Activated T-cell treated with anti-CD3 and anti-CD28 coated beads, Interleukin-2, amount 50 U/mL, for 48 hours (primary cell): ENCODE measurements at places on chromosomes 12 and 14.

GRCh38 chr14:101449114-101449513 is 112.2 kb upstream of the DIO3 start:
- no peak for DNase-seq

GRCh38 chr12:47825173-47825639 is 5.5 kb upstream of the HDAC7 start:
- DNase-seq = no peak

- no peak for DNase-seq
Observed at GRCh38 chr12:106918746-106919145, 37.0 kb upstream of the TMEM263 start.

GRCh38 chr14:55577229-55577628 is 2.8 kb upstream of the KTN1 start:
- no peak for DNase-seq

DNA sequence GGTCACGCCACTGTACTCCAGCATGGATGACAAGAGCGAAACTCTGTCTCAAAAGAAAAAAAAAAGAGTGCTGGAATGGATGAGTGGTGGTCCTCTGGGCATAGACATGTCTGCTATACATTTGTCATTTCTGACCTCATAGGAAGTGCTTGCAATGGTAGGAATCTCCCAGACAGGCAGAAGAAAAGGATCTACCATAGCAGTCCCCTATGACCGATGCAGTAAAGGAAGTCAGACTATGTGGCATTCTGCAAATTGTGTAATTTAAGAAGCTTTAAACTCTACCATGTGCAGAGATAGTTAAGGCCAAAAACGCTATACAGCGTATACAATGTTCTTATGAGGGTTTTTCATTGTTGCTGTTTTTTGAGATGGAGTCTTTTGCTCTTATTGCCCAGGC is 24.7 kb upstream of the RAP1B start:
- DNase-seq = no peak

- DNase-seq = no peak
Observed at GRCh38 chr14:55747186-55747585, 167.2 kb downstream of the KTN1 start.

DNA sequence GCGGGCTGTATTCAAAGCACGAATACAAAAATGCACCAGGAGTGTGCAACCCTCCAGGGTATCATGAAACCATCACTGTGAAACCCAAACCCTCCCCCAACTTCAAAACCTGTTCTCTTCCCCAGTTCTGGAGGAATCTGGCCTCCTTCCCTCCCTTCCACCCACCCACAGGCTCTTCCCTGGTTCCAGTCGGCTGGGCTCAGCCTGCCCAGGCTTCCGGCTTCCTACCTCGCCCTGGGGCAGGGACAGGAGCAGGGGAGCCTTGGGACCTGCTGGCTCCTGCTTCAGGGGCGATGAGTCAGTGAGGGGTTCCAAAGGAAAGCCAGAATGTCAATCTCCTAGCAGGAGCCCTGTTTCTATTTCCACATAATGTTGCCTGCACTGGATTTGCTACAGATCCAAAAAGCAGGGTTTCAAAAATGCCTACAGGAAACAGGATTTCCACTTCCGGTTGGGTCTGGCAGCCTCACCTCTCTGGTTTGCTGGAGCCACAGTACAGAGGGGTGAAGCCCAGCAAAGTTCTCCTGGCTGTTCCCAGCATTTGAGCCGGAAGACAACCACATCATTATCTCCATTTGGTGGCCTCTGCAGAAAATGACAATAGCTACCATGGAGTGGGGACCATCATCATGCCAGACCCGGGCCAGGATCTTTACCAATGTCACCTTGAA is 278.3 kb downstream of the DPF3 start:
- DNase-seq = peak; percentile 7

GRCh38 chr14:99125616-99126431 is 146.2 kb downstream of the BCL11B start:
- peak; percentile 7 for DNase-seq
